ENCODE measurements at places on chromosomes 12 and 14.

DNA sequence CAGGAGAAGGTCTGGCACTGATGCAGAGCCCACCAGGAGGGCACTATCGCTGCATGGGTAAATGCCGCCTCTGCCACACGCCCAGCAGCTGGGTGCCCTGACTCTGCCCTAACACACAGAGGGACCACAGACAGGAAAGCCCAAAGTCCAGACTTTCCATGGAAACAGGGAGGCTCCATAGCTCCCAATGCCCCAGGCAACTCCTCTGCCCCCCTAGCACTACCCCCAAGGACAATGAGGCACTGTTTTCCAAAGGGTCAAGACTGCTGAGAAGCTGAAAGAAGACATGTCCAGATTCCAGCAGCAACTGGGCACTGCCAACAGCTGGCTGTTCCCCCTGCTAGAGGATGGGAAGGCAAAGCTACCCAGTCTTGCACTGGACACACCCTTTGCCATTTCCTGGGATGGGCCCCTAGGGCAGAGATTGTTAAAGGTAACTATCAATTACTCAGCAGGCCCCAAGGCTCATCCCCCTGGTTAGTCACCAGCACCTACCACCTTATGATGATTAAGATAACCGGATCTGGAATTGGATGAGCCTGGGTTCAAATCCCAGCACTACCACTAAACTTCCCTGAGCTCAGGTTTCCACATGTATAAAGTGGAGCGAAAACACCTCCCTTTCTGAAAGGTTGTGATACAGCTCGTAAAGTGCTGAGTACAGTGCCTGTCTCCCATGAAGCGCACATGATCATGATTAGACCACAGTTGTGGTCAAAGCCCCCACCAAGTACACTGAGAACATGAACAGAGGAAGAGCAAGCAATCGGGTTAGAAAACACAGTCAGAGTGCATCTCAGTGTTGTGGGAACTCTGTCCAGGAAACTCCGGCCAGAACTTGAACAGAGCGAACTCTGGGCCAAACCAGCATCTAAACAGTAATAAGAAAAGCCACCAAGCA is 3.3 kb downstream of the PXN start:
- DNase-seq, result no peak

DNA sequence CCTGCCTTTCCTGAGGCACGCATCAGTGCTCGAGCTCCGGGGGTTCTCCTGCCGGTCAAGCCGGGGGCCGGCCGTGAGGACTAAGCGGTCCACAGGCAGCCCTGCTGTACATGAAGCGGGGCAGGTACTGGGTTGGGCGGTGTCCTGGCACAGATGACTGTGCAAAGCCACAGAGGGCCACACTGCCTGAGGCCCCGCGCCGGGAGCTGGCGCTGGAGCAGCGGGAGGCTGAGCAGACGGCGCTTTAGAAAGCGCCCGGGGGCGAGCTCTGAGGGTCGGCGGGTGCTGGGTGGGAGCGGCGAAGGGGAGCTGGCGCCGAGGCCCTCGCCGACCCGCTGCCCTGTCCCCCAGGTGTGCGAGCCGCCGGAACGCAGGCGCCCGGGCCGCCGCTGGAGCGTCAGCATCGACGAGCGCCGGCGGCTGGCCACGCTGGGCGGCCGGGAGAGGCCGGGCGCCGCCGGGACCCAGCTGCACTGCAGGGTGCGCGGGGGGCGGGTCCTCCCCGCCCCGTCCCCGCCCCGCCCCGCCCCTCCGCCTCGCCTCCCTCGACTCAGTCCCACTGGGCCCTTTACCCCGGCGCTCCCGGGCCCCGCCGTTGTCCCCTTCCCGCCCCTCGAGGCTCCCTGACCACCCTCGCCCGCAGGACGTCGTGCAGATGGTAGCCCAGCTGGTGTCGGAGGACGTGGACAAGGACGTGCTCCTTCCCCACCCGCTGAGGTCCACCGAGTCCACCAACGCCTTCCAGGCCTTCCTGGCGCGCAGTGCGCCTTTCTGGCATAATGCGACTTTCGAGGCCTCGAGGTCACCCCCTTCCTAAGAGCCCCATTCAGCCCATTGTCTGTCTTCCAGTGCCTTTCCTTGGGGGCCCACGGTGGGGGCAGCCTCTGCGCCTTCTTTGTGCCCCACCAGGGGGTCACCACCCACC is 8.3 kb upstream of the MTA1 start:
- DNase-seq, result no peak

DNA sequence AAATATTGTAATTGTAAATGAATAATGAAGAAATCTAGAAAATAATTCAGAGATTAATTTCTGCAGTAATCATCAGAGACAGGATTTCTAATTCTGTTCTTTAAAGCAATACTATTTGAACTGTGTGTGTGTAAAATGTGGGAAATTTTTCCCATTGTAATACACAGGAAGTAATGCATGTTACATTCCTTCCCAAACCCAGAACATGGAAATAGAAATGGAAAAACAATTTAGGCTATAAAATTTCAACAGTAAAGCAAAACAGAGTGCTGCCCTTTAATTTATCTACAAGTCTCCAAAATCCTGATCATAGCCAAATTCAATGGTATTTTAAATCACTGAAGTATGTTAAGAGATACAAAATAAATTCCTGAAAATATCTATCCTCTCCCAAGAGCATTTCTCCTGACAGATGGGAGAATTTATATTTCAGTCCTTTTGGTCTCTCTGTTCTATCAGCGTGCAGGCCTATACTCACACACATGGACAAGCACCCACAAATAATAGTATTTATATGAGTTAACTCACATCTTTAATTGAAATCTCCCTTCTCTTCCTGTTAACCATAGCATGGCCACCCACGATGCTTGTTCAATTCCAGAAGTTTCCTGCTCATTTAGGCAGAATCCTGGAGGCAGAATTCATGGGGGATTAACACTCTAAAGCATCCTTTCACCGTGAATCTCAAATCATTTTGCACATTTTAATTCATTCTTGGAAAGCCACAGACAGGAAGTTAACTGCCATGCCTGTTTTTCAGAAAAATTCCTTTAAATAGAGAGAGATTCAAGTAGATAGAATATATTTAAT is 1465.4 kb upstream of the FLRT2 start:
- no peak for DNase-seq

- DNase-seq, result no peak
These were observed 9.6 kb upstream of the RFX4 start for GRCh38 chr12:106573239-106573638.

- no peak for DNase-seq
These were observed 2.7 kb upstream of the MYF5 start for GRCh38 chr12:80714055-80714454.

DNA sequence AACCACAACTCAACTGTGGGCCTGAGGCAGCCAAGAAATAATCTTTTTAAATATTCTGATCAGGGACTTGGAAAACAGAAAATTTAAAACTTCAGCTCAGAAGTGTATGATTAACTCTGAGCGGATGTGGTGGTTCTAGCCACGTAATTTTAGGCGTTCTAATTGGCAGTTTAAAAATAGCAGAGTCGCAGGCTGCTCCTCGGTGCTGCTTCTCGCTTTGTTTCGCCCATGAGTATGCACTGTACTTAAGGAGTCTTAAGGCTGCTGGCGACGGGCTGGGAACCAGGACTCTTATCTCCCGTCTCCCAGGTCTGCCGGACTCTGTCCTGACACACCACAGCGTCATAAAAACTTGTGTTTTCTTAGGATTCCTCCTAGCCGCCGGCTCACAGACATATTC is 113.4 kb upstream of the PELI2 start:
- DNase-seq, result no peak
